ENCODE measurements at places on chromosomes 4 and X.
A peak's percentile ranks its signal among the peaks of the same experiment; 100 is the strongest.

DNA sequence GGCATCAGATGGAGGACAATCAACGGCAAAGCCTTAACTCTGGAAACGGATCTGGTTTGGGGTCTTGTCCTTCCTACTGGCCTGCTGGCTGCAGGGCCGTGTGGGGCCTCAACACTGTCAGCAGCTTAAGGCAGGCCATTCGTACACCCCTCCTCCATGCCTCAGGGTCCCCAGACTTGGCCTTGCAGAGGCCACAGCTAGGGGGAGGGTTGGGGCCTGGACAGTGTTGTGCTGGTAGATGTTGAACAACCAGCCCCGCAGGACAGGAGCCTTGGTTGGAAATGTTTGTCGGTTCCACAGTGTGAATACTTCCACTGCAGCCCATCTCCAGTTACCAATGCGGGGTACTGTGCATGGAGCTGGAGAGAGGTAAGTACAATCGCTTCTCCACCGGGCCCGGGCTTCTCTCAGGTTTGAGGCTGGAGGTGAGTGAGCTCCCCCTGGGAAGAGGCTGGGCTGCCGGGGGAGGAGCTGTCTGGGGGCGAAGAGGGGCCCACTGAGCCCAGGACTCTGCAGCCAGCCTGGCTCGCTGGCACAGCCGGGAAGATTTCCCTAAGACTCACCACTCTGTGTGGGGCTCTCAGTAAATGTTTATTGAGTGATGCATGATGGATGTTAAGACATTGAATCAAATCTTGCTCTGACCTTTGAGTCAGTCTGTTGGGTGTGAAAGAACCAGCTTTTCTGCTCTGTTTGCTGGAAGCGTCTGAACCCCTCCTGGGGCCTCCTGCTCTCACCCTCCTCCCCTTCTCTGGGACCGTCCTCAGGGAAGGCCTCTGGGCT, 19.7 kb upstream of the GPR78 start:
- DNase-seq: no peak

DNA sequence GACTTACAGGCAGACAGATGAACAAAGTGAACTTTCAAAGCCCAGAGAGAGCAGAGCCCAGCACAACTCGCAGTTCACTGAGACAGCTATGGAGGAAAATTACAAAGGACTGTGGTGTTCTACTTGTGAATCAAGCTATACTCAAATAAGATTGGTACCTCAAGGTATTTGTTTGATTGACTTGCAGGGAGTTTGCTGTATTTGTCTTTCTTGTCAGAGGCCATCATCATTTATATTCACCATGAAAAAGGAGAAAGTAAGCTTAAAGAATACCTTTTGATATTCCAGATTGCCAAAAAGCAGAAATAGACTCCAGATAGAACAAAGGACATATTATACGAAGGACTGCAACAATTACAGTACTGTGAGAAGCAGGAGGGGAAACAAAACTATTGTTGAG, 1047.9 kb downstream of the RPA4 start:
- DNase-seq: no peak

- no peak for DNase-seq
Measured at GRCh38 chr4:76767983-76768382, 130.0 kb downstream of the SOWAHB start.

- no peak for DNase-seq
Measured at GRCh38 chrX:133939655-133940302, 45.6 kb downstream of the GPC3 start.

DNA sequence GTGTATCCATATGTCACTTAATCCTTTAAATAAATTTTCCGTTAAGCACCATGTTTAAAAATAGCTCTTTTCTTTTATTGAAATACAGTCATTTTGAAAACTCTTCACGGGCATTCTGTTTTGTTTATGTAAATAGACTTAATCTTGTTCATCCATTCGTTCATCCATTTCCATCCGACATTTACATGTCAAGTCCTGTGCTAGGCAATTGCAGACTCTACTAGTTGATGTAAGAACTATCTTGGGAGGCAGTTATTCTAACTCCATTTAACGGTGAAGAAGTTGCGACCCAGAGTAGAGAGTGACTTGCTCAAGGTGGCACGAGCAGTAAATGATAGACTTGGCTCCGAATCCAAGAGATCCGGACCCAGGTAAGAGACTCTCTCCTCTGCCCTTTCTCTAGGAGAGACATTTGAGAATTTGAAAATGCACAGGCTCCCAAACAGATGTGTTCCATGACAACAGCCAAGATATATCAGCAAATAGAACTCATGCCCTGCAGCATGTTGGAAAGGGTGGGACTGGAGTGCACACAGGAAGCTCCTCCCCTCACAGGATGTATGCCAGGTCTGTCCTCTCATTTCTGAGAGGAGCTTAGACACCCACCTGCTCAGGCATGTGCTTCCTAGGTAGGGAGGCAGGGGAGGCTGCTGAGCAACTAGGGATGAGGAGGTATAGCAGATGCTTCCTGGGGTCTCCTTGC, 64.5 kb downstream of the DRD5 start:
- no peak for DNase-seq

- no peak for DNase-seq
Measured at GRCh38 chr4:99811850-99812249, 4.8 kb upstream of the DAPP1 start.

- DNase-seq: no peak
Measured at GRCh38 chrX:15745179-15745578, 7.1 kb downstream of the CA5B start.

- DNase-seq: no peak
Measured at GRCh38 chrX:109902665-109903064, 100.2 kb upstream of the TMEM164 start.

DNA sequence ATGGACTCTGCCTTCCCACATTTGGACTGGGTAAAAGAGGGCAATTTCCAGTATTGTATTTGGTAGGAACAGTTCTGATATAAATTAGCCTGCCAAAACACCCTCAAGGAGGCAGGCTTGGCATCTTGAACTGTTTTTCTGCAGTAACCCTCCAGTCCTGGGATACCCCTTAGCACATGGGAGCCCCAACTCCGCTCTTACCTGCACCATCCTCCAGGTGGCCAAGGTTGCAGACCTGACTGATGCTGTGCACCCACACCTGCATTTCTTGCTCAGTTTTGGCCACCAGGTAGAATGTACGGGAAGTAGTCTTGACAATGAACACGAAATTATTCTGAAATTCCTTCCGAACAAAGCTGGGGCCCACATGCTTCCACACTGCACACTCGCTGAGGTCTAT, 35.1 kb downstream of the GAB3 start:
- DNase-seq: no peak

- no peak for DNase-seq
Measured at GRCh38 chrX:136674270-136674985, 26.5 kb downstream of the CD40LG start.

GRCh38 chrX:147811803-147812202, 99.9 kb upstream of the FMR1 start:
- no peak for DNase-seq

DNA sequence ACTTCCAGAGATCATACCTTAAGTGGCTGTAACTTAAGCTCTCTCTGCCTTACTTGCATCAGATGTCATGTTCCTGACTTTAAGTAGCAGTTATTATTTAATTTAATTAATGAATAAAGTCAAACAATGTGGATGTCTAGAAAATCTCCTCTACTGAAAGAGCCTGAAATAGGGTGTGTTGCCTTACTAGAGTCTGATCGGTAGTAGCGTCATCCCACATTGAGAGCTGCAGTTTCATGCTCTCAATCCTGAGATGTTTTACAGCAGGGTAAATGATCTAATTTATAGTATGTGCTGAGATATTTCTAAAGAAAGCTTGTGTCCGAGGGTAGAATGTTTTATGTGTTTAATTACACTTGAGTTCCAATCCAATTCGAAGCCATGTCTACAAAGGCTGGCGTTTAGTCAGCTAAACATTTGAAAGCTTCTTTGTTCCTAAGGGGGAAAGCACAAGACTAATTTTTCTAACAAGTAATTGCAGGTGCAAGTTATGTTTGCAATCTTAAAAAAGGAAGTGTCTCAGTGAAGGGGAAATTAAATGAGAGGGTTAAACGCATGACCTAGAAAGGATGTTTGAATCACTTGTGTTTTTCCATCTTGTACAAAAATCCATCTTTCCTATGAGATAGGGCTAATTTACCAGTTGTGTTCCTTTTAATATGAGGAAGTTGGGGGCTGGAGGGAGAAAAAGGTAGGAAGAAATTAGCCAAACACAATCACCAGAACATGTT, 391.0 kb upstream of the MAGEB2 start:
- peak; percentile 9 for DNase-seq

DNA sequence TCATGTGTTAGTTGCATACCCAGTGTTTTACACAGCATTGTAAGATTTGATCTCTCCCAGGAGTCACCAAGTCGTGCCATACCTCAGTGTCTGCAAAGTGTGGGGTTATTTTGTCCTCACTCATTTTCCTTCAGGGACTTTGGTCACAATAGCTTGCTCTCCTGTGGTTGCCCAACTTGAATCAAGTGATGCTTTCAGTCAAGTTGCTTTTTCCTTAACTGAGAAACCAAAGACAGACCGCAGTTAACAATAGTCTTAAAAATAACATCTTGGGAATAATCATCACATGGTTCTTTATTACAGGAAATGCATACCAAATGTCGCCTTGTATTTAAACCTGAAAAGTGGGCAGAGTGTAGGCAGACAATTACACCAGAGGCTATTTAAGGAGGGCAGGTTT, 44.5 kb upstream of the NDP start:
- DNase-seq: no peak

GRCh38 chrX:66654411-66654810, 15.5 kb upstream of the EDA2R start:
- no peak for DNase-seq

Measured in spinal cord (tissue), 10 donors.